T-helper 2 cell treated with Interferon-gamma antibody and Interleukin-4, amounts not matched to agents 100 ng/mL and 5 ng/mL, for 36 hours (primary cell): ENCODE measurements at places on chromosomes 7 and 10. TPM values are rescaled to one million over a fixed set of nuclear protein-coding genes. Genes with fewer than 3 reads are reported as not detected.

The FEZF1 gene
- not detected in 2 replicates for total RNA-seq

The ZNF33A gene
- total RNA-seq = 31.8 and 33.2 TPM in 2 replicates

The MYOF gene
- total RNA-seq = 2.6 and 3.0 TPM in 2 replicates

The FGL2 gene
- 3.8 and 5.2 TPM in 2 replicates for total RNA-seq

The CASD1 gene
- 12.5 and 17.1 TPM in 2 replicates for total RNA-seq

The NOC3L gene
- 26.2 and 27.2 TPM in 2 replicates for total RNA-seq

The TUBAL3 gene
- not detected in 2 replicates for total RNA-seq

The CPN1 gene
- not detected in 2 replicates for total RNA-seq

The SNX10 gene
- 52.9 and 56.2 TPM in 2 replicates for total RNA-seq

The ANKRD61 gene
- 0.18 TPM in 1 of 2 replicates, not detected in the other for total RNA-seq

The BMPR1A gene
- total RNA-seq = 9.6 and 10.0 TPM in 2 replicates

The SPDYE16 gene
- 0.25 and 0.59 TPM in 2 replicates for total RNA-seq

The ICA1 gene
- total RNA-seq = 1.2 and 1.3 TPM in 2 replicates

The LRIT1 gene
- not detected in 2 replicates for total RNA-seq

The CPVL gene
- 0.32 and 0.41 TPM in 2 replicates for total RNA-seq

The LRGUK gene
- total RNA-seq = 0.09 and 0.20 TPM in 2 replicates

The NRCAM gene
- 0.16 TPM in 1 of 2 replicates, not detected in the other for total RNA-seq

The COL26A1 gene
- not detected in 2 replicates for total RNA-seq

The PON3 gene
- total RNA-seq = 0.25 TPM in 1 of 2 replicates, not detected in the other

The LGI1 gene
- total RNA-seq = not detected in 2 replicates
